ENCODE measurements at places on chromosomes 2 and 18.

DNA sequence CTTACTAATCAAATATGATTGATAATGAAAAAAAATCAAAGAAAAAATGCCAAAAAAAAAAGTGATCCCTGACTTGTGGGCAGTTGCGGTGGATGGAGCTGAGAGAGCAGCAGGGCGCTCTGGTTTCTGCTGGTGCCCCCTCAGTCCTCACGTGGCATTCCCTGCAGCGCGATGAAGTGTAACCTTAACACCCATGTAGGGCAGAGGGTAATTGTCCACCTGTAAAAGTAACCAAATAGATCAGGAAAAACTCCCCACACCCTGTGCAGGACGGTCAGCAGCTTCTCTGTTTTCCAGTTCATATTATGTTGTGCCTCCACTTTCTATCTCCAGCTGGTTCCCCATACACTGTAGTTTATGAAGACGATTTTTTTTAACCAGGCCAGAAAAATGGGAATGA, 25.0 kb downstream of the COA5 start:
- DNase-seq, result no peak

- DNase-seq, result no peak
Observed at GRCh38 chr2:8965216-8965969, 38.1 kb downstream of the MBOAT2 start.

DNA sequence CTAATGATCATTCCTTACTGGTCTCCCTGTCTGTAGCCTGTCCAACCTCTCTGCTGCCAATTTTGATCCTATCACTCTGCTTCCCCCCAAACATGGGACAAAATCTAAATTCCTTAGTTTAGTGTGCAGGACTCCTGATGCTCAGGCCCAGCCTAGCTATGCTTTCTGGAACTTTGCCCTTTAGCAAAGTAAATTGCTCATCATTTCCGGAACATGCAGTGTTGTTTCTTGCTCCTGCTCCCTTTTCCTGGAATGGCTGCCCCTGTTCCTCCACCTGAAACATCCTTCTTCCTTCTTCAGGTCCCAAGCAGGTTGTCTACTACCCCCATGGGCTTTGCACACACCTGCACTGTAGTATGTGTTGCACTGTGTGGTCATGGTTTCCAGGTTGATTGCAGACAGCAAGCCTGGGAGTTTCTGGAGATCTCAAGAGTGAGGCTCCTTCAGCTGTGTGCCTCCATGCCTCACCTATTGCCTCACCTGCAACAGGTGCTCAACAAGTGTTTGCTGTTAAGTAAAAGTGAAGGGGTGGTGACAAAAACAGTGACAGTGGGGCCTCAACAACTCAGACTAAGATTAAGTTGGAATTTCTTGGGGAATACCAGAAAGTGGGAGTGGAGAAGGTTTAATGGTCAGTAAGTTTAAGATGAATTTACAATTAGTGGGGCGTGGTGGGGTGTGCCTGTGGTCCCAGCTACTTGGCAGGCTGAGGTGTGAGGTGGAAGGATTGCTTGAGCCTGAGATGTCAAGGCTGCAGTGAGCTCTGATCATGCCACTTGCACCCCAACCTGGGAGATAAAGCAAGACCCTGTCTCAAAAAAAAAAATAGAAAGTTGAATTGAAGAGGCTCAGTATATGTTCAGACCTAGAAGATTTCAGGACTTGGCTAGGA, 120.0 kb downstream of the DNAH6 start:
- no peak for DNase-seq

- no peak for DNase-seq
Observed at GRCh38 chr2:203804070-203804469, 63.5 kb upstream of the CTLA4 start.

- no peak for DNase-seq
Observed at GRCh38 chr2:176454893-176455815, 185.9 kb downstream of the MTX2 start.

GRCh38 chr2:71550801-71551630, 97.7 kb downstream of the DYSF start:
- no peak for DNase-seq

DNA sequence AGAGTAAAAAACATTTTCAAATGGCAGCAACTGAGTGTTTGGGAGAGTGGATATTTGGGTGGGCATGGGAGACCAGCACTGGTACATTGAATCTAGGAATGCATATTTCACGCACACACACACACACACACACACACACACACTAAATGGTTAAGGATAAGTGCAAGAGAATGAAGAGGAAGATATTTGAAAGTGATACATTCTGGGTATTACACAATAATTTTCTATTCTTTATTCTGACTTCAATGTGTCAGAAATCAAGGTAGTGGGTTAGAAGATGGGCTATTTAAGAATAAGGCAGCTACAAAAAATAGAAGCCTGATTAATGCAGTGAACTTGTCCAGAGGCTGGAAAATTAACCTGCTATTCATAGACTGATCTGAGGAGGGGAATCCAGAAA, 577.0 kb downstream of the TMEM182 start:
- DNase-seq, result no peak

GRCh38 chr2:211512806-211513205, 956.4 kb downstream of the CPS1 start:
- no peak for DNase-seq

- no peak for DNase-seq
Observed at GRCh38 chr2:106030287-106031268, 163.5 kb downstream of the UXS1 start.

- no peak for DNase-seq
Observed at GRCh38 chr2:19540739-19541525, 182.5 kb upstream of the OSR1 start.

DNA sequence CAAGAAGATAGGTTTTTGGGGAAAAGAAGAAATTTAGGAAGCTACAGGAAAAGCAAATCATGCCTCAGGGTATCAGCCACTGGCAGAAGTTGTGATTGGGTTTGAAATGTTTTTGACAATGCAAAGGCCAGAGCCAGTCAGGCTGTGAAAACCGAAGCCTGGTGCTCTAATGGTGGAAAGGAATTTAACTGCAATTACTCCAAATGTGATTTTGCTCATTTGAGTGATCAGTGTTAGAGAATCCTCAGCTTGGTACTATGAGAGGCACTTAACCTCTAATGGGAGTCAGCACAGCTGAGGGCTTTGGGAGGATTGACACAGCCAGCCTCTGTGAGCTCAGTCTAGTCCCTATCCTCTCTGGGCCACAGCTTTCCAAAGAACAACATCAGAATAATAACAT, 176.5 kb downstream of the LRRTM1 start:
- no peak for DNase-seq

DNA sequence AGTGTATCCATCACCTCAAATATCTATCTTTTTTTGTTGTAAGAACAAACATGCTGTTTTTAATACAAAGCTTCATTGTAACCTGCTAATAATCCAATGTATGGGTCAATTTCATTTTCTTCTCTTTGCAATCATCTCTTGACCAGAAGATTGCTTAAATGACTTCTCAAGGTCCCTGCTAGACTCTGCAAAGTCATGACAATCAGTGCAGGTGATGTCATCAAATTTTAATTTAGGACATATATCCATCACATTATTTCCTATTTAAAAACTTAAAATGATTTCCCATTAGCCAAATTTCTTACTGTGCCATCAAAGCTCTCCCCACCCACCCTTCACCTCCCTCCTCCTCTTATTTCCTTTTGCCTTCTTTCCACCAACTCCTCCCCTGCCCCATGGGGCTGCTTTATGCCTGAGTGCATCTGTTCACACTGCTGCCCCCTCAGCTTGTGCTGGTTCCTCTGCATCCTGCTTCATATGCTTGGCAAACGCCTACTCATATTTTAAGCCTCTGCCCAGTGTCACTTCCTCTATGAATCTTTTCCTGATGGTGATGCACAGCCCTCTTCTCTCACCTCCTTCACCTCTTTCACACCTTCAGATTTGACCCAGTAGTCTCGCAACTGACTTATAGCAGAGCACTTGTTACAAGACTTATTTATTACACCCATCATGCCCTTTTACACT, 20.3 kb downstream of the PLEK start:
- DNase-seq, result no peak

DNA sequence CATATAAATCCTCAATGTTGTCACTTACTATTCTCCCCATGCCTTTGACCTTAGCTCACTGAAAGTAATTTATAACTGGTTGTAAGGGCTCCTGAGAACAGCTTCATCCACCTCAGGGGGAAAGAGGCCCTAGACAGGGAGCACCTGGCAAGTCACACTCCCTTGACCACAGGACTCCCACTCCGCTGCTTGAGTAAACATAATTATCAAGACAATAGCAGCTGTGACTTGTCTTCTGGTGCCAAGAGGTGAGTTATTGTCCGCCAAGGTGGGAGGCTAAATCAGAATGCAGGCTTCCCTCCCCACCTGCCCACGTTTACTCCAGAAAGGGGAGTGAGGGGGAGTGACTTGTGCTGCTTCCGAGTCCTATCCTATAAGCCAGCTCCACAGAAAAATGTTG, 230.6 kb upstream of the LRATD1 start:
- DNase-seq, result no peak

DNA sequence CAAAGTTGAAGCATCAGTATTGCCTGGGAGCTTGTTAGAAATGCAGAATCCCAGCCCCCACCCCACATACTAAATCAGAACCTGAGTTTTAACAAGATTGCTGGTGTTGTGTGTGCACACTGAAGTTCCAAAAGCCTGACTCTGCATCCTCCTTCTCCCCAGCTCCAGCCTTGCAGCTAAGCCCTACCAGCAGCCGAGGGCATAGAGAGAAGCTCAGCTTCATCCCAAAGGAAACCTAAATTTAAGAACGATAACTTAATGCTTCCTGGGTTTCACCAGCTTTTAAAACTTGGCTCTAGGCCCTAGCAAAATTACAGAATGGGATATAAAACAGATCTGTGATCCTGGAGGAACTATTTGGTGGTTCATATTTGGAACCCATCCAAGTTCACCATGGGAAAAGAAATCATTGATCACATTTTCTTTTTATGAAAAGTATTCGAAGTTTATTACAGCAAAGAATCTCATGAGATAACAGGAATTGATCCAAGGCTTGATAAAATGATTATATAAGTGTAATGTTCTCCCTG, 11.1 kb downstream of the SMYD1 start:
- no peak for DNase-seq

DNA sequence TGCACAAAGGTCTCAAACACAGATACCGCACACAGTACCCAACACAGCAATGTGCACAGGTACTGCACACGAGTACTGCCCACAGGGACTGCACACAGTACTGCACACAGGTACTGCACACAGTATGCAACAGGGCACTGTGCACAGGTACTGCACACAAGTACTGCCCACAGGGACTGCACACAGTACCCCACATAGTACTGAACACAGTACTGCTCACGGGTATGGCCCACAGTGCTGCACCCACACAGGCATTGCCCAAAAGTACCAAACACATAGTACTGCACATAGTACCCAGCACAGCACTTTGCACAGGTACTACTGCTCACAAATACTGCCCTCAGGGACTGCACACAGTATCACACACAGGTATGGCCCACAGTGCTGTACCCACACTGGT, 73.1 kb downstream of the ZNF236 start:
- no peak for DNase-seq

DNA sequence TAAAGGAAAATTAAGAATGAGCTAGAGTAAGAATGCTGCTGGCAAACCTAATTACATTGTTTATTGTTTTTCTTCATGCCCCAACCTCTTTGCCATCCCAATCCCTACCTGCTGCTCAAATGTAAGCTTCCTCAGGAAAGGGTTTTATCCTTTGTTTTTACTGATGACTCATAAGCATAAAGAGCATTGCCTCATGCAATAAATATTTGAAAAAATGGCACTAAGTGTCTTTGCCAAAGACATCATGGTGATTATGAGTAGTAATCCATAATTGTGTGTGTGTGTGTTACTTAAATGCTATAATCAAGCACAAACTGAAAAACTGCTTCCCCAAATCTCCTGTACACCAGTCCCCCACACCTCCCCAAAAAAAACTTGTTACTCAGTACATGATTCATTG, 53.4 kb downstream of the DNER start:
- no peak for DNase-seq

GRCh38 chr2:147364597-147364996, 480.2 kb upstream of the ACVR2A start:
- no peak for DNase-seq

- DNase-seq, result no peak
Observed at GRCh38 chr2:46009772-46010171, 287.4 kb upstream of the EPAS1 start.

DNA sequence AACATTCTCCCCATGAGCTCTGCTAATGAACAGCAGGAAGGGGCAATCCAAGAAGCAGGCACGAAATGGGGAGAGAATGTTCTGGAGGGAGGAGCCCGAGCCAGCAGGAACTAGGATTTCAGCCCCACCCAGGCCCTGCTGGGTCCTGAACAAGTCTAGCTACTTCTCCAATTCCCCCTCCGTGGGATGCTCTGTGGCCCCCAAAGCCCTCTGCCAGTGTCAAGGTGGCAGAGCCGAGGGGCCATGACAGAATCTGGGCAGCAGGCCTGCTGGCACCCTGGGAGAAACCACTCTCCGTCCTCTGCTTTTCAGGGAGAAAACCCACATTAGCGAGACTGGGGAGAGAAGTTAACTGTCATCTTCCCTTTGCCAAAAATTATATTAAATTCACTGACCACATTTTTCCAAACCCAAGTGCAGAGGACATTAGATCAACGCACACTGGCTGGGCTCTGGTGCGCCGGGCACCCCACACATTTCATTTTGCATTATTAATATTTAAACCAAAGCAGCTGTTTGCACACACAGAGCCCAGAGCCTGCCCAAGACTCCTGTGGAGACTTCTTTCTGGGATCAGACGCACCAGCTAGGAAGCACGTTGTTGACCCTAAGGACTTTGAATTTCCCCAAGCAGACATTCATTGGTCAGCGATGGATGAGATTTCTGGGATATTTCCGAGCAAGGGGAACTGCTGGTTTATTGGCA, 80.2 kb upstream of the PKDCC start:
- DNase-seq, result no peak

DNA sequence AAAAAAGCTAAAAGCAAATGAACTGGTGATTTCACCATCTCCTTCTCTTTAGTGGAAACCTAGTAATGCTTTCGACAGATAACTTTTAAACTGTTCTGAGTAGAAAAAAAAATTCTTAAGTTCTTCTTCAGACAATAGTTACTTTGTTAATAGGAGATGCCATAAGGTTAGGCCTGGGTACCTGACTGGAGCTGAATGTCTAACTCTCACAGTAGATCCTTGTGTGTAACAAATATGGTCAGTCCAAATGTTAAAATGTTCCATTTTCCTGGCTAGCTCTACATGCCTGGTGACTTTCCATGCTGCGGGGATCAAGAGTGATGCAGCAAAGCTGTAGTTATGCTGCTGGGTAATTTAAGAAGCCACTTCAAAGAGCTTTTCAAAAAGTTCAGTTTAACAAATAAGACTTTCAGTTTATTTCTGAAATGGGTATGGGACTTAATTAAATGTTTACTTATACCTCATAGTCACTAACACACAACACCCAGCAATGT, 264.0 kb upstream of the SESTD1 start:
- no peak for DNase-seq

All from SIG-M5 (cell line).